ENCODE measurements at places on chromosomes 2 and 18.

- no peak for DNase-seq
Observed at GRCh38 chr18:50857694-50858093, 21.2 kb upstream of the ME2 start.

DNA sequence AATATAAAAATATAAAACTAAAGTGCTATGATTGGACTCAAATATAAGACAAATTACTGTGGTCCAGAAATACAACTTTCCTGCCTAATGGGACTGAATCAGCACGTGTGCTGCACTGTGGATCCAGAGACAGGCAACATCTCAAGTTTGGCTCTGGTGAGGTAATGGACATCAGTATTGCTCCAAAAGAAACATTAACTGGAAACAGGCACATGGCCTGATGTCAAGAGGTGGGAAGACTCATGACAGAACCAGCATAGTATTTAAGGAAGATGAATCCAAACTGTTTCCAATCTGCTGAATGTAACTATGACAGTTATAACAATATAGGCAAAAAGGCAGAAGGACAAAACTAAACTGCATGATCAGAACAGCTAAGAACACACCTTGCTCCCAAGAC is 354.6 kb downstream of the FSIP2 start:
- DNase-seq, result no peak

GRCh38 chr18:79511271-79511670 is 115.5 kb downstream of the NFATC1 start:
- DNase-seq, result no peak

- no peak for DNase-seq
Observed at GRCh38 chr2:149446748-149447147, 116.4 kb downstream of the LYPD6 start.

- no peak for DNase-seq
Observed at GRCh38 chr2:212173756-212174510, 364.7 kb downstream of the ERBB4 start.

GRCh38 chr18:42520138-42520537 is 565.1 kb downstream of the PIK3C3 start:
- no peak for DNase-seq

- DNase-seq, result no peak
Observed at GRCh38 chr2:233801357-233802131, 23.4 kb downstream of the MROH2A start.
